ENCODE measurements at places on chromosomes 6 and 20.

DNA sequence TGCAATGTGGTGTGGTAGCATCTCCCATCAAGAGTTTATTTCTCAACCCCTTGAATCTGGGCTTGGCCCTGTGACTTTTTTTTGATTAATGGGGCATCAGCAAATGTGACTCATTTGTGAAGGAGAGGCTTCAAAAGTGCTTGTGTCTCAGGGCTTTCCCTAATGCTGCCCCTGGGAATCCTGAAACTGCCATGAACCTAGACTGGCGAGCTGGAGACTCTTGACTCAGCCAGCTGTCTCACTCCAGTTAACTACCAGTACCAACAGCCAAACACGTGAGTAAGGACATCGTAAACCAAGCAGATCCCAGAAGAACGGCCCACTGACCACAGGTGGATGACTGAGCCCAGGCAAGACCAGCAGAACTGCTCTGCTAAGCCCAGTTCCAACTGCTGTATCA, 72.8 kb upstream of the ADTRP start:
- DNase-seq: peak; percentile 92

DNA sequence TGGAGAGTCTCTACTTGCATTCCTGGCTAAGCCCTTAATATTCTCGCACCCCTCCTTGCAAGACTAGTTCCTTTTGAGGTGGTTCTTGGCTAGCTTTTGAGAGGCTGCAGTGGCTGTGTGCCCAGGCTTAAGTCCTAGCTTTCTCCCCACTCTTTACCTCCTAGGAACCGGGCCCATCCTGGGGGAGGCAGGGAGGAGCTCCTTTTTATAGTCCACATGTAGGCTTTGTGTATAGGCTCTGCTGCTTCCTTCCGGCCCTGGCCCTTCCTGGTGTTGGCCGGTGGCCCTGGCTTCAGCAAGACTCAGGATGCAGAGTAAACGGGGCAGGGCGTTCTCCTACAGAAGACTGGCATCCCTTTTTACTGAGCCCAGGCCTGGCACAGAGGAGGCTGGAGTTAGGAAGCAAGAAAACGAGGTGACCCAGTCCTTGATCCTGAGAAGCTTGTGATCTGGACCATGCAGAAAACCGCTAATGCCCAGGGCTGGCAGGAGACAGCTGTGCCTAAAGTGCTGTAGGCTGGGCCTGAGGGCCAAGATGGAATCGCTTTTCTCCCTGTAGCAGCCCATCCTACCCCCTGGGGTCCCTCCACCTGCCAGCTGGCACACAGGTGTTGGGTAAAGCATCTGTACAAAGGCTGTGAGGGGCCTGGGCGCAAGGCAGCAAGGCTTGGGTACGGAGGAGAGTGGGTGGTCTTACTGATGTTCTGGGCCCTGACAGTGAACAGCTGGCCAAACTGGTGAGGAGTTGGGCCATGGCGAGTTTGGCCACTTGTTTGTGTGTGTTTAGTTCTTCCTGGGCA, 8.7 kb downstream of the PLCG1 start:
- DNase-seq: no peak

DNA sequence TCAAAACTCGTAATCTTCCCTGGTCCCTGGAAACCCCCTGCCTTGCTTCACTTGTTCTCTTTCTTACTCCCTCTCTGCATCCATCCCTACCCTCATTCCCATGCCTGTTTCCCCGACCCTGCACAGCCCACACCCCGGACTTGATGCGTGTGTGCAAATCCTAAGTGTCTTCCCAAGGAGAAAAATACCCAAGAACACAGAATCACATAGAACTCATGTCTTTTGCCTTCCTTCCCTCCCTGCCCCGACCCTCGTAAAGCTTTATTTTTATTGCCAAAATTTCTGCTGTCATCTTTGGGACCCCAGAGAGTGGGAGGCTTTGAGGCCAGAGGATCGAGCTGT, 169.6 kb upstream of the PMEPA1 start:
- no peak for DNase-seq

- no peak for DNase-seq
Observed at GRCh38 chr20:3081641-3082040, 2.9 kb downstream of the AVP start.

Measured in AG08395 (cell line).